ENCODE measurements at places on chromosomes 7 and 10.

DNA sequence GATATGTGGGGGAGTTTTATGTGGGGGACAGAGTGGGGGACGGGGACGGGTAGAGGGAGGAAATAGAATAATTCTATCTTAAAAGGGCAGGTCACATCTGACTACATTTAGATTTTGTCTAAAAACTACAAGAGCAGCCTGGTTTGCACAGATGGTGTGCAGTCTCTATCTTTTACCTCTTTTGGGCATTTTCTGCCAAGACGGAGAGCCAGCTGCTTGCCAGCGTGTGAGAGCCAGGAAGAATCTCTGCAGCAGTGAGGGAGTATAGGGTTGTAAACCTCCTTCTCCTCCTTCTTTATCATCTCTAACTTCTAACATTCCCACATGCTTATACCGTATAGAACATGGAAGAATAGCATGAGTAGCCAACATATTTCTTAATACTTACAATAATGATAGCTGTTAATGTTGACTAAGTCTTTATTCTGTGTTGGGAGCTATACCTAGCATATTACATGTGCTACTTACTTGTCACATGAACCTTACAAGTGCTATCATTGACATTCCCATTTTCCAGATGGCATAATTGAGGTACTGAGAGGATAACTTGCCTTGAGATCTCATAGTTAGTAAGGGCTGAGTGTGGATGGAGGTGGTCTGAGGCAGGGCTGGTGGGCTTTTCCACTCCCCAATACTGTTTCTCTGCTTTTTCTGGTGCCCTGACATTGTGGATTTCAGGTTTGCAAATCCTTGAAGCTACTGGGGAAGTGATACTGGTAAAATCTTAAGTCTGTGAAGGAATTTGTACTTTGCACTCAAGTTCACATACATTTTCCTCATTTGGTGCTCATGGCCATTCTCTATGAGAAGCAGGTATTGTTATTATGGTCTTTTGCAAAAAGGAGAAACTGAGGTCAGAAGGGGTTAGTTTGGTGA lies 1.1 kb downstream of the ENTPD1 start:
- no peak for DNase-seq

- no peak for DNase-seq
Observed at GRCh38 chr10:128879441-128880140, 587.5 kb upstream of the MGMT start.

GRCh38 chr10:116713846-116714245 lies 28.5 kb downstream of the HSPA12A start:
- no peak for DNase-seq

- no peak for DNase-seq
Observed at GRCh38 chr10:50286996-50287803, 35.9 kb upstream of the ASAH2 start.

DNA sequence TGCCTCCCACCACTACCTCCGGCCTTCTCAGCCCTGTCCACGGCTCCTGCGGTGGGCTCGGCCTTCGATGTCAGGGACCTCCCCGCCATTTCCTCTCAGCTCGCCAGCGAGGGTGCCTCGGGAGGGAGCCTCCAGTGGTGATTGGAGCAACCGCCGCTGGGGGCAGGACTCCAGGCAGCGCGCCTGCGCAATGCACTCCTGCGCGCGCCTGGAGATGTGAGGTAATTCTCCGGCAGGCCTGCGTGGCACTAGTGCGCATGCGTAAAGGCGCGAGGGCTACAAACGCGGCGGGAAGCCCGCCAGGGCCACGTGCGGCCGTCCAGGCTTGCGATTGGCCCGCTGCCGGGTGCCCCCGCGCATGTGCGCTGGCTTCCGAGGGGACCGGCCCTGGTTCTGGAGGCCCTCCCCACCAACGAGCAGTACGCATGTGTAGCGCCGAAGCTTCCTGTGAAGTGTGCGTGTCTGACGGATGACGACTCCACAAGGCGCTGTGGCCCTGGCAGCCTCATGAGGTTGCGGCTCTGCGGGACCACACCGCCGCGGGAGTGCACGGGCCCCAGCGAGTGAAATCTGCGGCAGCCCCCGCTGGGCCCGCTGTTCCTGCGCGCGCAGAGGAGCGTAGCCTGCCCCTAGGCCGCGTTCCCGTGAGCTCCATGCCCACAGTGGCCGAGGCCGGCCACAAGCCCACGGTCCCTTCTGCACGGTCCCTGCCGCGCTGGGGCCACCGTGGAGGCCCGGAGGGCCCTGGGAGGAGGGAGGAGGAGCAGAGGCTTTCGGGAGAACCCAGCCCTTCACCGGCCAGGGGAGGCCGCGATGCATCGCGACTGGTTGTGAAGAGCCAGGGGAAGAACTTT lies at the start of gene SYCE1:
Gene SYCE1, minus strand, starts transcription at position 143 of the 854 bp plus-strand sequence. Its CDS starts 54 bp downstream, at position 89.
- DNase-seq = no peak

DNA sequence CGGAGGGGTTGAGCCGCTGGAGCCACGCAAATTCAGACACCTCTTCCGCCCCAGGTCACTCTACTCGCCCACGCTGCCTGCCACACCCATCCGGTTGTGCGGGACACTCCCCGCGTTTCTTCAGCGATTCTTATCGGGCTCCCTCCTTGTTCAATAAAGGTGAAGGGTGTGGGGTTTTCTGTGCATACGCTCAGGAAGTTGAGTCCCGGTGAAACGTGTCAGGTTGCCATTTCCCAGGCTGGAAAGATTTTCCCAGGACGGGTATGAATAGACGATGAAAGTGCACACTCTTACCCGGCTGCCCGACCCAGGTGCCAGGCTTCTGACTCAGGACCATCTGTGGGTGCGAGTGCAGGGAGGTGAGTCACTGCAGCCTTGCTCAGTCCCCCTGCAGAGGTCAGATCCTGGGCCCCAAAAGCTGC lies 22.0 kb downstream of the KLF6 start:
- DNase-seq = no peak

DNA sequence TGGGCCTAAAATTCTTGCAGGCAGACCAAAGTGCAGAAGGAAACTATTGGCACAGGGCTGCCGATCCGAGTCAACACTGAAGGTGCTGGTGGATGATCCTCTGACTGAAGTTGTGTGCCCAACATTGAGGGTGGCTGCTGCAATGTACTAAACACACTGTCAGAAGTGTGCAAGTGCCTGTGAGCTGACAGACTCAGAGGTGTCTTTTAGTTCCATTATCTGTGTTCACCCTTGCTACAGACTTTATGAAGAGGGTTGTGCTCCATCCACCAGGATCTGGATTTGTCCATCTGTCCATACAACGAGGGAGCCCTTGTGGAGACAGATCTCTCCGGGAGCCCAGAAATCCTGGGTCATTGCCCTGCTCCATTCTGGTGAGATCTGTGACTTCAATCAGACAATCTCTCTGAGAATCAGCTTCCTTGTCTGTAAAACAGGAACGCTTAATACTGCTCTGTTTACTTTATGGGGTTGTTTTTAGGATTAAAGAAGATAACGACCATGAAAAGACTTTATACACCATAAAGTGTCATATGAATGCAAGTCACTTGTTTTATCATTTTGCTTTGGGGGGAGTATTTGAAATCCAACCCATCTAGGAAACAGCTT lies 9.5 kb upstream of the TRPV6 start:
- DNase-seq = no peak

DNA sequence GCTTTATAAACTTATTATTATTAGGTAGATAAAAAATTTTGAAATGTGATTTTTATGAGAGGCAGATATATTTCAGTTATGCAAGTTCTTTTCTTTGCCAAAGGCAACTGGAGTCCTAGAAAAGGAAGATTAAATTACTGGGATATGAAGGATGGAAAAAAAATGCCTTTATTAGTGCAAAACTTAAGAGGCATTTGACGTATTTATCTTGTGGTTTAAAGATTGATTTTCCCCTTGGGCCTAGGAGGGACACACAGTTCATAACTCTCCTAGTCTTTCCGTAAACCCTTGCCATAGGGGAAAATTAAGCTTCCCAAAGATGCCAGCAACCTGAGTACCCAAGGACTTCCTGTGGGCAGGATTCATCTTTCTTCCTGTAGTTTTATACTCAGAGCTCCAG lies 3.1 kb upstream of the STEAP4 start:
- DNase-seq = no peak

DNA sequence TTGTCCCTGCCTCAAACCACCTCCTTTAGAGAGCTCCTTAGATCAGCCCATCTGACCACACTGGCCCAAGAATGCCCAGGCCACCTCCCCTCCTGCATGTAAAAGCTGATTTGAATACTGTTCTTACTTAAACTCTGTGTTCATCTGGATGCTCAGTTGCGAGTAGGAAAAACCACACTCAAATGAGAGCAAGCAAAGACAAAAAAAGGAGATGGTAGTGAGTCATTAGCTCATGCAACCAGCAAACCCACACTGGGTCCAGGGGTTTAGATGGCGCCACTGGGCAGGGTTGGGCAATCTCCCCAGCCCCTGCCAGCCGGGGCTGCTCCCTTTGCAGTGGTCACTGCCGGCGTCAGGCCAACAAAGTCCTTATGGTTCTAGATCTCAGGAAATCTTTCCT lies 32.7 kb downstream of the TSPAN15 start:
- no peak for DNase-seq

DNA sequence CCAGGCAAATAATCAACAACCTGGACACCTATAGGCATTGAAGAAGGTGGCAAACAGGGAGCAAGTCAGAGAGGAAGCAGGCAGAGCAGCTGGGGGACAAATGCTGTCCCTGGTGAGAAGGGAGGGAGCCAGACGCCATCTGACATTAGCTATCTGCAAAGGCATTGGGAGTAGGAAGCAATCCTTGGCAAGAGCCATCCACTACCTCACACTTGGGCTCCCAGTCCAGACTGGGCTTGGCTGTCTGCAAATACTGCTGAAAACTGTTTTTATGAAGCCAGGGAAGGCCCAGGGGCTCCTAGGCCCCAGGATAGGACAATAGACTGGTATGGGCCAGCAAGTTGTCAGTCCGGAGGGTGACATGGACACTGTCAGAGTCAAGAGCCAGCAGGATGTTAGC lies 132.5 kb downstream of the SORBS1 start:
- no peak for DNase-seq

- no peak for DNase-seq
Observed at GRCh38 chr7:134105841-134106240, 21.3 kb upstream of the LRGUK start.

GRCh38 chr10:132879408-132880127 lies 62.8 kb downstream of the CFAP46 start:
- DNase-seq = no peak
